Mucosa of gallbladder (tissue), 1 donor: ENCODE measurements at places on chromosomes 5 and 9. TPM values are rescaled to one million over a fixed set of nuclear protein-coding genes. Genes with fewer than 3 reads are reported as not detected.
A peak's percentile ranks its signal among the peaks of the same experiment; 100 is the strongest.

DNA sequence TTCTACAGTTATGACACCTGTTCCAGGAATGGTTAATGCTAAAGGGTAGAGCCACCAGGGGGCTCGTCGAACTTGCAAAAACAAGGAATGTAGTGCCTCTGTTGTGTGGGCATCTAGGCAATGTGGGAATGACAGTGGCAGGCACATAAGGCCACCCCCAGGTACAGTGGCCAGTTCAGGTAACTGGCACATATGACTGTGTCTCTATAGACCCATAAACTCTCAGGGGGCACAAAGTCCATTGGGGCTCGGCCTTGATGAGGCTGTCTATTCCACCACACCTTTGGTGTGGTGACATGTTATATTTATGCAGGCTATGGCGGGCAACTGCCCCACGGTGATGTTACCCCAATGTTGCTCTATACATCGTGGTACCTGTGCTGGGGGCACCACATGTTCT is 59.6 kb upstream of the FAM120A start:
- no peak for DNase-seq

DNA sequence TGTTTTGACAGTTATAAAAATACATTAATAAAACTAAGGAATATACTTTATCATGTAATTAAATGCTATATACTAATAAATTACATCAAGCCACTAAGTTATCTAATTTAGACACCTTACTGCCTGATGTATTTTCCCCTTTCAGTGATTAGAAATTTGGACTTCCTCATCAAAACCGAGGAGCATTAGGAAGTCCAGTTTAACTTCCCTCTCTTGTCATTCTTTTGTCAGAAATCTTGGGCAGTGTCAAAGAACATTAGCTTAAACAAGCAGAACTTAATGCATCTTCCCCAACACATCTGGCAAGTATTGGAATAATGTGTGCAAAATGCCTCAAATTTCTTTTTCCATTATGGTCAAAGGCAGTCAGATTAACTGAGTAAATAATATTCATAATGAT is 81.6 kb downstream of the PLPP1 start:
- DNase-seq = no peak

- DNase-seq = no peak
Measured at GRCh38 chr5:13771011-13771571, 173.4 kb downstream of the DNAH5 start.

DNA sequence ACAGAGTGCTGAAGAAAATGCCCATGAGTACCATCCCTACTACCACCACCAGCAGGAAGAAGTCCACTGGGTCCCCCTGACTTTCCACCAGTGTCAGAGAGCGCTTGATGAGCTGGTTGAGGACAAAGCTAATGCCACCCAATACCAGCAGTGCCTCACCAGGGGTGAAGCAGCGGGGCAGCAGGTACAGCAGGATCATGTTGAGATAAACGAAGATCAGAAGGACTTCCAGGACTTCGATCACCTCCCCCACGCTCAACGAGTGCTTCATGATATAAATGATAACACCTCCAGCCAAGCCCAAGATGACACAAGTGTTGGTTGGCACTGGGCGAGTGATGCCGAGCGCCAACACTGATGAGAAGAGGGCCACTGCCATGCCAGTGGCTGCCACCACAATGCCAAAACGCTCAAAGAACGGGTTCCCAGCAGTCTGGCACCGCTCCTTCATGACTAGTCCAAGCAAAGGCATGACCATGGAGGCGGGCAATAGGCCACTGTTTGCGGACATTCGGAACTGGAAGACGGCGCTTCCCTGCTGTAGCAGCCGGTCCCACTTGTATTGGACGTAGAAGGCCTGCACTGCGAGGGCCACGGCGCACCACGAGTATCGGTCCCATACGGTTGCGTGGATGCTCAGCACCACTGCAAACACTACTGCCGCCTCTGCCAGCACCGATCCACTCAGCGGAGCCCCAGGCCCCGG is 679 bp downstream of the DOLK start:
- DNase-seq = peak; percentile 18

DNA sequence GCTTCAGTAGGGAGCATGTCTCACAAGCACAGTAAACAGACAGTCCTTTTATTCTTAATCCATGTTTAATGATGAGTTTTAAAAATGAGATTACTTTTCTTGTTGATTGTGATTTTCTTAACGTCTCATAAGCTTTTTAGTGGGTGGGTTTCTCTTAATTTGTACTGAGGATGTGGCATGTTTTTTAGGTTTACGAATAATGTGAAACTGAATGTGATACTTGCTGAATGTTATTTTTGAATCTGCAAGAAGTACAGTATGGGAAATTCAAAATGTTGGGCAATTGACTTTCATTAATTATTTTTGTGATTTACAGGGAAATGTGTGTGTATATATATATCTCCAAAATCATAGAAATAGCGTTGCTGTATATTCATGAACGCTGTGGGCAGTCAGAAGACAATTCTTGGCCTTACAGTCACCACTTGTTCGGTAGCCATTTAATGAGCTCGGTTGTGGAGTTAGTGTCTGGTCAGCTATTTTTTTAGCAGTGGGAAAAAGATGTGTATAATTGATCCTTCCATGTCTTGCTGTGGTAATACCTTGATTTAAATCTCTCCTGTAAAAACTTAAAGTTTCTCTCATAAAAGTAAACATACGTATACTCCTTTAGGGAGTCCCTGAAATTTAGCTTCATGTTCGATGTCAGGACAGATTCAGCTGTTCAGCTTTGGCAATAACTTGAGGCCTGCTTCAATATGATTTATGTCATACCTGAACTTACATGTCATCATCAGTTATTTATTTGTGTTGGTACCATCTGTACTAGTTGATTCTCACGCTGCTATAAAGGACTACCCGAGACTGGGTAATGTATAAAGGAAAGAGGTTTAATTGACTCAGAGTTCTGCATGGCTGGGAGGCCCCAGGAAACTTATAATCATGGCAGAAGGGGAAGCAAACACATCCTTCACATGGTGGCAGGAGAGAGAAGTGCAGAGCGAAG is 15.0 kb downstream of the ICE1 start:
- no peak for DNase-seq

DNA sequence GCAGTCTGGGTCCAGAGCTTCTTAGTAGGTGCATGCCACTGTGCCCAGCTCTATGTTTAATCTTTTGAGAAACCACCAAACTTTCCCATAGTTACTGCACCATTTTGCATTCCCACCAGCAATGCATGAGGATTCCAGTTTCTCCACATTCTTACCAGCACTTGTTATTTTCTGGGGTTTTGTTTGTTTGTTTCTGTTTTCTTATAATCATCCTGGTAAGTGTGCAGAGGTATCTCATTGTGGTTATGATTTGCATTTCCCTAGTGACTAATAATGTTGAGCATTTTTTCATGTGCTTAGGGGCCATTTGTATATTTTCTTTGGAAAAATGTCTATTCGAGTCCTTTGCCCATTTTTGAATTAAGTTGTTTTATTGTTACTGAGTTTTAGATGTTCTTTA is 11.4 kb downstream of the FOXE1 start:
- no peak for DNase-seq

- DNase-seq = no peak
Measured at GRCh38 chr5:124404796-124405195, 341.6 kb downstream of the ZNF608 start.

GRCh38 chr9:97041898-97042297 is 3.0 kb upstream of the CTSV start:
- peak; percentile 47 for DNase-seq

GRCh38 chr9:108093773-108094675 is 604.5 kb upstream of the KLF4 start:
- DNase-seq = peak; percentile 86

DNA sequence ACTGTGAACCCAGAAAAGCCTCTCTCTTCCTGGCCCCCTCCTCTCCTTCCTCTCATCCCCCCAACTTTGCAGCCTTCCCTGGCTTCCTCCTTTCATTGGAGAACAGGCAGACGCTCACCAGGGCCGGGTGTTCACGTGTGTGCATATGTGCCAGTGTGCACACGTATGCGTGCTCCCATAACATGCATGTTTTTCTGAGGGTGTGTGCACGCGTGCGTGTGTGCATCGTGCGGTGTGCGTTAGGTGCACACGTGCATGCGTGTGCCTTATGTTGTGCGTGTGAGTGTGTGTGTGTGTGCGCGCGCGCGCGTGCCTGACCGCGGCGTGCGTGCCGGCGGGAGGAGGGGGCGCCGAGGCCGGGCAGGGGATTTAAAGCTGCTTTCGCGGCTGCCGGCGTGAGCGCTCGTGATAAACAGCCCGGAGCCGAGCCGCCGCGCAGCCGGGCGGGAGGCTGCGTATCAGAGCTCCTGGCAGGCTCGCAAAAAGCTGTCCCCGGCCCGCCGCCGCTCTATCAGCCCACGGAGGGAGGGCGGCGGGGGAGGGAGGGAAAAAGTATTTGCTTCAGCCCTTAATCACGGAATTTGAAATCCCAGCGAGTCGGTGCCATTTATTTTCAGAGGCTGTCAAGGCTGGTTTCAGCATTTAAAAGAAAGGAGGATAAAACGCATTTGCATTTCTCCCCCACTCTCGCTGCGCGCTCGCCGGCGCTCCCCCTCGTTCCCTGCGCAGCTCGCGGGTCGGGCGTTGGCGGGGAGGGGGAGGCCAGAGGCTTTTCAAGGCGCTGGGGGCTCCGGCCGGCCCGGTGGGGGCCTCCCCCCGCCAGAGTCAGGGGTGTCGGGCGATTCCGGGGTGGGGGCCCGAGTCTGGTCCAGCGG is 183.9 kb downstream of the C9orf50 start:
- peak; percentile 54 for DNase-seq

- no peak for DNase-seq
Measured at GRCh38 chr5:167916706-167917105, 374.7 kb upstream of the WWC1 start.

GRCh38 chr5:127030259-127031146 is at the start of gene MARCHF3:
MARCHF3 (minus strand) TSS chr5:127030558; CDS start chr5:126918171, 112,387 bp downstream.
- DNase-seq = peak; percentile 96

- no peak for DNase-seq
Measured at GRCh38 chr5:54384356-54384933, 71.1 kb upstream of the HSPB3 start.

- peak; percentile 86 for DNase-seq
Measured at GRCh38 chr9:25677301-25678146, 720 bp downstream of the TUSC1 start.

GRCh38 chr5:135245521-135246499 is 153.2 kb downstream of the MACROH2A1 start:
- peak; percentile 9 for DNase-seq

DNA sequence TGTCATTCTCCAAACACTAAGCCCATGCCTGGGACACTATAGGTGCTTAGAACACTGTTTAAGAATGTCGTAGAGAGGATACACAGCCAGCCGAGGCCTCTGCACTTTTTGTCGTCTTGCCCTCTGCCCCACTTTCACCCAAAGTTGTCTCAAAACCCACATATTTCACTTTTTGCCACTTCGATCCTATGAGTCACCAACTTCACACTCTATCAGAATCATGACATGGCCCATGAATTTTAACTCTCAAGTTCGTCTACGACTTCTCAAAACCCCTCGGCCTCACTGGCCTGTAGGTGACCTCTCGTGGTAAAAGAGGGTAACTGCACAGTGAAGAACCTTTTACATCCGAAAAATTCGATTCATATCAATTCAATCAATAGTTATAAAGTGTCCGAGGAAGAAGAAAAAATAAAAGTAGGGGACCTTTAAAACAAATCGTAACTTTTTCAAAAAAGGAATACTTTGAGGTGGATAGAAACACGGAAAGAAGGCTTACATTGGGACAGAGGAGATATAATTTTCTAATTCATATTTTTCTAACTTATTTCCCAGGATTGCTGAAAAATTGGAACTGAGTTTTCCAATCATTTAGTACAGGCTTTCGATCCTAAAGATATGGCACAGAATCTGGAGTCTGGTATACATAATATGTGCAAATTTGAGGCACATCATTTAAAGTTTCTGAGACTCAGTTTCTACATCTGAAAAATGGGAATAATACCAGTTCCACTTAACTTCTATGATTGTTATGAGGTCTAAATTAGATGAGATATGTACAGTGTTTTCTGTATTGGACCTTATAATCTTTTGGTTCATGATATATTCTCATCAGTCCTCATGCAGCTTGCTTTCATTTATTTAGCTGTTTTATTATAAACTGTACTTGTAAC is 122.6 kb downstream of the APBA1 start:
- DNase-seq = no peak

- no peak for DNase-seq
Measured at GRCh38 chr5:41796061-41796460, 74.2 kb downstream of the OXCT1 start.

- DNase-seq = no peak
Measured at GRCh38 chr5:43553381-43553780, 3.5 kb downstream of the PAIP1 start.

GRCh38 chr9:82563094-82563493 is 499.8 kb downstream of the RASEF start:
- no peak for DNase-seq

DNA sequence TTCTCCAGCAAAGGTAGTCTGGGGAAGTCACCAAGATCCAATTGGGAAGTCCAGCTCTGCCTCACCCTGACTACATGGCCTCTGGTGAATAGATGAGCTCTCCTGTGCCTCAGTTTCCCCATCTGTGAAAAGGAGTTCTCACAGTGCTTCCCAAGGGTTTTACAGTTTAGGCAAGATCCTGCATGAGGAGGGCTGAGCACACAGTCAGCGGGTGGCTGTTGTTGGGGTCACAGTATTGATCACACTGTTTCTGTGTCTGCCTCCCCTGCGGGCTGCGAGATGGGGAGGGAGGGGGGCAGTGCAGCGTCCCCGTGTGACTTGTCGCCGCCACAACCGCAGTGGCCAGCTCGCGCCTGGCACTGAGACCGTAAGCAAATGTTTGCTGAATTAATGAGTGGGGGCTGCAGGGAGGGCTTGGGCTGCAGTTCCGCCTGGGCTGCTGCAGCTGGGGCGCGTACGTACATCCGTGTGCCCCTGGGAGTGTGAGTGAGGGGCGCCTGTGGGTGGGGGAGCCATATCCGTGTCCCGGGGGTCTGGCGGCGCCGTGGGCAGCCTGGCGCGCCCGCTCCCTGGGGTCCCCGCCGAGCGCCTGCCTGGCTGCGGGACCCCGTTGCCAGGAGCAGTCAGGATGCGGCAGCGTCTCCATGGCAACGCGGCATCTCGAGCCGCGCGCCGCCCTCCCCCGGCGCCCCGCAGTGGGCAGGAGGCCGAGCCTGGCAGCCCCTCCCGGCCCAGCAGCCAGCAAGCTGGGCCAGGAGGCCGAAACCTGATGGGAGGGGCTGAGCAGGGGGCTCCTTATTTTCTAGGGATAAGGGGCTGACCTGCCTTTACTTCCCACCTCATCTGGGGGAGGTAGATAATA is 31.4 kb upstream of the PSD2 start:
- DNase-seq = no peak

F12 gene
- 15.3 TPM for total RNA-seq

DRD1 gene
- total RNA-seq = 0.81 TPM

CCNB1 gene
- total RNA-seq = 8.1 TPM

SPINK7 gene
- total RNA-seq = not detected

SMIM27 gene
- total RNA-seq = 13.0 TPM

PKN3 gene
- 9.4 TPM for total RNA-seq

HMCN2 gene
- 1.8 TPM for total RNA-seq

BARHL1 gene
- not detected for total RNA-seq

CHSY3 gene
- total RNA-seq = 3.1 TPM

VPS13A gene
- 83.3 TPM for total RNA-seq

MCIDAS gene
- total RNA-seq = 0.92 TPM

GMCL2 gene
- not detected for total RNA-seq
